ENCODE measurements at places on chromosomes 3 and 15. TPM values are rescaled to one million over a fixed set of nuclear protein-coding genes. Genes with fewer than 3 reads are reported as not detected.

DNA sequence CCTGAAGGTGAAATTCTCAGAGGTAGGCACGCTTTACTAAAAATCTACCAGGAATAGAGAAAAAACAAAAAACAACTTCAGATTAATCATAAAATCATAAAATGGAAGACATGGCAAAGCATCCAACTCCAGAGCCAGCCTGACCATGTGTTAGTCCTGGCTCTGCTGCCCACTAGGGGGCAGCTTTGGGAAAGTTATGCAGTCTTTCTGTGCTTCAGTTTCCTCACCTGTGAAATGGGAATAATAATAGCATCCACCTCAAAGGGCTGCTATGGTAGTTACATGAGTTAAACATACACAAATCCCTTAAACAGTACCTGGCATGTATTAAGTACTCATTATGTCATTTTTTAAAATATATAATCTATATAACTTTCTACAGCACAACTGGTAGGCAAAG, 52.3 kb downstream of the WNT5A start:
- DNase-seq: peak; percentile 33

GRCh38 chr15:28915041-28915810, 29.5 kb downstream of the APBA2 start:
- no peak for DNase-seq

GRCh38 chr15:61112231-61112630, 116.9 kb downstream of the RORA start:
- DNase-seq: no peak

- peak; percentile 9 for DNase-seq
Observed at GRCh38 chr3:60992395-60992794, 258.9 kb downstream of the FHIT start.

DNA sequence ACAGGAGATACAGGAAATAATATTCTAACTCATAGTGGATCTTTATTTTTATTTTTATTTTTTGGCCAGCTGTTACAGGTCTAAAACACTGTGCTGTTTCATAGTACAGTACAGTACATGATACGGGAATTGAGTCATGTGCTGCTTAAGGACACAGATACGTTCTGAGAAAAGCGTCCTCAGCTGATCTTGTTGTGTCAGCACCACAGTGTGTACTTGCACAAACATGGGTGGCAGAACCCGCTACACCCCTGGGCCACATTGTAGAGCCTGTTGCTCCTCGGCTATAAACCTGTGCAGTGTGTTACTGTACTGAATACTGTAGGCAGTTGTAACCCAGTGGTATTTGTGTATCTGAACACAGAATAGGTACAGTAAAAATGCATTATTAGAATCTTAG, 183.4 kb downstream of the OR4M2 start:
- no peak for DNase-seq

GRCh38 chr3:146881356-146881755, 276.2 kb upstream of the PLSCR5 start:
- no peak for DNase-seq

- DNase-seq: no peak
Observed at GRCh38 chr3:113124256-113124830, 87.0 kb upstream of the BOC start.

GRCh38 chr3:73473181-73473897, 151.4 kb downstream of the PDZRN3 start:
- no peak for DNase-seq

GRCh38 chr3:16448639-16449070, 64.8 kb downstream of the RFTN1 start:
- DNase-seq: peak; percentile 93

Gene NME9
- total RNA-seq: not detected

Gene CCNB2
- 1.4 TPM for total RNA-seq

Measured in myocyte (in vitro differentiated cells).